T-helper 1 cell (primary cell): ENCODE measurements at places on chromosomes 4 and X.

DNA sequence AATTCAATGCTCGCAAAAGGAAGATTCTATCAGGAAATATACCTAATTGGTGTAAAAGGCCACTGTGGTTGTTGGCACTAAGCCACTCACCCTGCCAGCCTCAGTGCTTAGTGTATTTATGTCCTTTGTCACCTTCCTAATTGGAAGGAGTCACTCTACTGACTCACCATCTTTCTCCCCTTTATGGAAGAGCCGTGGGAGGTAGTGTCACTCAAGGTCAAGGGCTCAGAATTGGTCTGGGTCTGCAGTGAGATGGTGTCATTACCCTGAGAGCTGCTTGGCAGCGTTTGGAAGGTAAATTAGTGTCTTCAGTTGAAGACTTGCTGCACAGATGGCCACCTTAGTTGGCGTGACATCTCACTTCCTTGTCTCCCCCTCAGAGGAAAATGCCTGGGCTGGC is 41.7 kb upstream of the CDKN2AIP start:
- no peak for DNase-seq

DNA sequence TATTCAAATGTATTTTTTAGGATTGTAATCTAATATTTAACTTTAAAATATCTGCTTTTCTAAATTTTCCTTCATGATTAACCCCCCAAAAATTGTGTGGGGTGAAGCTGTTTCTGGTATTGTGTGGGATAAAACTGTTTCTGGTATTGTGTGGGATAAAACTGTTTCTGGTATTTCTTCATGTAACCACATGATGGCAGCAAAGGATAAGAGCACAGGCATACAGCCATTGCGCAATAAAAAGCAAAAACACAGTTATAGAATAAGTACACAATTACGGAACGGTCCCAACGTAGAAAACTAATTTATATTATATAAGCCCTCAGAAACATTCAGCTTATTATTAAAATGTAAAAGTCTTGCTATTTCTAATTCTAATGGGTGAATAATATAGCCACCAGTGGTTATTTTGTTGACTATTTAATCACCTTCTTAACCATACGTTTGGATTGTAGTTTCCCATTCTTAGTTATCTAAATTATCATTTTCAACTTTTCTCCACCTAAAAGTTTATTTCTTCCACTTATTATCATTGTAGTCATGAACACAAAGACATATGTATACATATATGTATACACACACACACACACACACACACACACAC is 333.9 kb upstream of the FSTL5 start:
- DNase-seq = no peak

DNA sequence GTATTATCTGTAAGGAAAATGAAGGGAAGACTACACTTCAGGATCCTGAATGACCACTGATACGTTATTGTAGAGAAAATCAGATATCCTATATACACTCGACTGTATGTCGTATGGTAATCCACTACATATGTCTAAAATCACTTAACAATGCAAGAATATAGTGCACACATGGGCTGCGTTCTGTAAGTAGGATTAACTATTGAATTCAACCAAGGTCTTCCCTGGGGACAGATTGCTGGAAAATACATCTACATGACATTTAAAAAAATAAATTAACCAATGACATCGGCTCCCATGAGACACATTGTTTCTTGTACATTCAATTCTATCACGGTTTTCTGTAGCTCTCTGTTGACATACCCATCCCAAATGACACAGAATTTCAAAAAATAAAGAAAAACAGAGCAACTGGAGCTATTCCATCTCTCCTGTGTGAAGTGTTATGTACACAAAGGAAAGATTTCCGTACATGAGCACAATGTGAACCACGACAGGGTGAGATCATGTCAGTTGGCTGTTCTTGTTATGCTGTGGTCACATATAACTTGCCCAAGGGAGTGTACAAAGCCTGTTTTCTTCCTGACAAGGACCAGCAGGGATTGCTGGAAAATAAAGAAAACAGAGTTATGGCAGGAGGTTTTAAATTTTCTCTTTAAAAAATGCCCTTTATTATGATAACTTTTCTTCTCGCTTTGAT is 6.1 kb downstream of the ENOX2 start:
- no peak for DNase-seq

- no peak for DNase-seq
Measured at GRCh38 chr4:16264798-16265197, 38.5 kb upstream of the TAPT1 start.

- DNase-seq = no peak
Measured at GRCh38 chrX:138996268-138996667, 284.8 kb upstream of the FGF13 start.

GRCh38 chr4:56976837-56977320 is 527 bp downstream of the NOA1 start:
- peak; percentile 22 for DNase-seq

DNA sequence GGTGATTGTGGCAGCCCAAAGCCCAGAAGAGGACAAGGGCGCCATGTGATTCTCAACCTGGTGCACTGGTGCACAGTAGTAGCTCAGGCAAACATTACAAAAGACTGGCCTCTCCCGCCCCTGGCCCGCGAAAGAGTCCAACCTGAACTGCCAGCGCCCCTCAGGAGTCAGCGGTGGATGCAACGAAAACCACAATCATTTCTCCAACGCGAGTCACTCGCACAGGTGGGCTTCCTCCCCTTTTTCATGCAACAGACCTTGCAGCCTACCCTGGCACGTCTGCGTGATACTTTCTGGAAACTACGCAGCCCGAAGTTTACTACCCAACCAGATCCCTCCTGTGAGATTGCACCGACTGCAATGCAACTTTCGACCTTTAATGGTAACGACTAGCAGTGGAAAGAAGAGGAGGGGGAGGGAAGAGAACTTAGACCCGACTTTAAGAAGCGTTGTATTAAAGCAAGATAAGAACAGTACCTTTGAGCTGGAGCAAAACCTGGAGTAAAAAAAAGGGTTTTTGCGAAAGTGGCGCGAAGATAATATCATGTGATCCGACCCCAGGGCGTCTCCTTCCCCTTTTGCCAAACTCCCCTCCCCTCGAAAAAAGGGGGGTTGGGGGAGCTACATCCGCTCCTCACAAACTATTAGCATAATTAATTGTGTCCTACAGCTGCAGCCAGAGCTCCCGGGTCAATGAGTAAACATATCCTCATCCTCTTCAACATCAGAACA is 63.3 kb upstream of the CCDC160 start:
- no peak for DNase-seq
